Activated CD4-positive, CD25-positive, alpha-beta regulatory T cell treated with anti-CD3 and anti-CD28 coated beads, Interleukin-2, amount 50 U/mL, for 24 hours (primary cell): ENCODE measurements at places on chromosomes 11 and 22.

- ATAC-seq: no peak
These were observed 216.3 kb upstream of the TBCEL start for GRCh38 chr11:120807414-120808150.

DNA sequence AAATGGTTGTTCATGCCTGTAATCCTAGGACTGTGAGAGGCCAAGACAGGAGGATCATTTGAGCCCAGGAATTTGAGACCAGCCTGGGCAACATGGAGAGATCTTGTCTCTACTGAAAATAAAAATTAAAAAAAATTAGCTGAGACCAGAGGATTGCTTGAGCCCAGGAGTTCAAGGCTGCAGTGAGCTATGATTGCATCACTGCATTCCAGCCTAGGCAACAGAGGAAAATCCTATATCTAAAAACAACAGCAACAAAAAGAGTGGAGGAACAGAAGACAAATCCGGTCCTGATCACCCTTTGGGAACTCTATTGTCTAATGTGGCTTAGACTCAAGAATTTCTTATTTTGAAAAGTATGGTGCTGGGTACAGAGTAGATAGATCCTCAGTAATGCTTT, 17.3 kb downstream of the BARX2 start:
- ATAC-seq: no peak

DNA sequence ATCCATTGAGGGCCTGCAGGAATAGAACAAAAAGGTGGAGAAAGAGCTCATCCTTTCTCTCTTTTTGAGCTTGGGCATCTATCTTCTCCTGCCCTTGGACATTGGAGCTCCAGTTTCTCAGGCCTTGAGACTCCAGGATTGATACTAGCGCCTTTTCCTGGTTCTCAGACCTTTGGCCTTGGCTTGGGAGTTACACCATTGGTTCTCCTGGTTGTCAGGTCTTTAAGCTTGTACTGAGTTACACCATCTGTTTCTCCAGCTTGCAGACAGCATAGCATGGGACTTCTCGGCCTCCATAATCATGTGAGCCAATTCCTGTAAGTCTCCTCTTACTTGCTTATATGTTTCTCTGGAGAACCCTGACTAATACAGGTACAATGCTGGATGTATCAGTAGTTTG, 72.6 kb downstream of the GRK3 start:
- ATAC-seq: no peak

DNA sequence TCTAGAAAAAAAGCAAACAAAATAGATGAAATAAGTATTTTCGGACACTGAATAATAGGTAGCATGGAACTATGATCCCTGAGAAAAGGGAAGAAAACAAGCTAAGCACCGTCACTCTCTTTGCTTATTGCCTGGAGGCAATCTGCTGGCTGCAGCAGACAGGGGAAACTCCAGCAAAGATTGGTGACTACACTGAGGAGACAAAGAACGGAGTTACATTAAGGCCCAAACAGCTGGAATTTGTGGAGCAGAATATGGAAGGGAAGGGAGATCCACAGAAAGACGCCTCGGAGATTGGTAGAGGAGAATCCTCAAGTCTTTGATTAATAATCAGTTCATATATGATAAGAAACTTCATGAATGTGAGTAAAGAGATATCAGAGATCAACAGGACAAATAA, 150.2 kb downstream of the TYR start:
- ATAC-seq: no peak

GRCh38 chr22:37731804-37732471, 35.1 kb downstream of the TRIOBP start:
- ATAC-seq: no peak

DNA sequence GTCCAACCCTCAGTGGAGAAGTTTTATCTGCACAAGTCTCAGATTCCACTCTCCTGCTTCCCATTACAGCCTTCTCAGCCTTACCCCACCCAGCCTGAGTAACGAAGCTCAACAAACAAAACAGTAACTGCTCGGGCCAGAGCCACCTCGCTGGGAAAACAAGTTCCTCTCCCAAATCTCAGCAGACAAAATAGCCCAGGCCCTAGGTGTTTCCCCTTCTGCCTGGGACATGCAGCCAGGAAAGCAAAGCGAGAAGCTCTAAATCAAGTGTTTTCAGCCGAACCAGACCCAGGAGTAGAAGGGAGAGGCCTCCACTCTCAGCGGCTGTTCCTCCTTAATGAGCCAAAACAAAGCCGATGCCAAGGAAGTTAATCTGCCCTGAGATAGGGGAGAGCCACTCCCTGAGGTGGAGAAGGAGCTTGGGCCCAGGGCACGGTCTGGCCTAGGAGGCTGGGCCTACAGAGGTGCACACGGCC, 44.0 kb downstream of the LIF start:
- ATAC-seq: no peak

DNA sequence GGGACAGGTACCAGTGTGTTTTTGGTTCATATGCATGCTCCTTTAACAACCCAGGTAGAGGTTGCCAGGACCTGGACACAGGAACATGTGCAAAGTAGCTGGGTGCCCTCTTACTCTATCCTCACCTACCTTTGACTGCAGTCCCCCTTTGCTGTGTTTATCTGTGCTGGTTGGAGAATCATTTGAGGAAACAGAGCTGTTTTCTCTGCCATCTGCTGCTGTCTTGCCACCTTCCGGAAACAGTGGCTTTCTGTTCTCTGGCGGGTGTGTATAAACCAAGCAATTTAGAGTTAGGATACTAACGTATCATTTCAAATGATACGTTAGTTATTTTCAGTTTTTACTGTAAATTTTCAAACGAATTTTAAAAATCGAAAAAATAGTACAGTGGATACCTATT, 171.9 kb upstream of the TTC12 start:
- ATAC-seq: no peak

GRCh38 chr22:48908547-48908946, 919.1 kb downstream of the BRD1 start:
- no peak for ATAC-seq

DNA sequence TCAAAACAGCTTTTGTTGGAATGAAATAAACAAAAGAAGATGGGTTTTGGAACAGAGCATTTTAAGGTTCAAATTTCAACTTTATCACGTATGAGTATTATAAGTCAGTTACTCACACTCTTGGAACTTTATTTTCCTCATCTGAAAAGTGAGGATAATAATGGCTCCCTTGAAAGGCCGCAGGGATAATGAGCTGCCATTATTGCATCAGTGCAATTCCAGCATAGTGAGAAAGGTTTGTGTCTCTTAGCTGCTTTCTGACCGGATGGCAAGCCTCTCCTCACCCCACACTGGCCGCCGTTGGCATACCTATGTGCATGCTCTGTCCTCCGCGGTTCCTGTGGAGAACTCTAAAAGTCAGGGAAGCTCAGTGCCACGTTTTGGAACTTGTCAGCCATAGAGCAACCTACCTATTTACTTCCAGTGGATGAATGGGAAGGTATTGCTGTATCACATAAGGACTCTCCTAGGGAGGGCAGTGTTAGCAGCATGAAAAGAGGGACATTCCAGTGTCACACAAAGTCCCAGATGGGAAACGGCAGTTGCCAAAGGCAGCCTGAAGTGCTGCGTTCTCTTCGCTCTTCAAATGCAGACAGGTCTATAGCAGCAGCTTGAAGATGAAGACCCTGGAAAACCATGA, 368.9 kb downstream of the NTM start:
- ATAC-seq: no peak

DNA sequence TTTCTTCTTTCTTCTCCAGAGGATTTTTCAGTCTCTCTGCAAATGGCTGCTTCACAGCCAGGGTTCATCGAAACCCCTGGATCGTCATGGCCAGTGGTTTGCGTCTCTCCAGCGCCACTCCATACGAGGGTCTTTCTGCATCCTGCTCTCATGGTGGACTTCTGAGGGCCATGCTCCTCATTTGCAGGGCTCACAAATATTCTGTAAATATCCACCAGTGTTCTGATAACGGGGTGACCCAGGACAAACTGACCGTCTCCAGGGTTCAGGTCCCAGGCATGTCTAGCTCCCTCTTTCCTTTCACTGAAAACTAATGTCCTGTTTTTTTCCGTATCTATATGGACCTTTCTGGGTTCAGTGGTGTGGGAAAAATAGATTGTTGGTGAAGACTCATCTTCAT, 15.7 kb upstream of the VPREB1 start:
- ATAC-seq: no peak

DNA sequence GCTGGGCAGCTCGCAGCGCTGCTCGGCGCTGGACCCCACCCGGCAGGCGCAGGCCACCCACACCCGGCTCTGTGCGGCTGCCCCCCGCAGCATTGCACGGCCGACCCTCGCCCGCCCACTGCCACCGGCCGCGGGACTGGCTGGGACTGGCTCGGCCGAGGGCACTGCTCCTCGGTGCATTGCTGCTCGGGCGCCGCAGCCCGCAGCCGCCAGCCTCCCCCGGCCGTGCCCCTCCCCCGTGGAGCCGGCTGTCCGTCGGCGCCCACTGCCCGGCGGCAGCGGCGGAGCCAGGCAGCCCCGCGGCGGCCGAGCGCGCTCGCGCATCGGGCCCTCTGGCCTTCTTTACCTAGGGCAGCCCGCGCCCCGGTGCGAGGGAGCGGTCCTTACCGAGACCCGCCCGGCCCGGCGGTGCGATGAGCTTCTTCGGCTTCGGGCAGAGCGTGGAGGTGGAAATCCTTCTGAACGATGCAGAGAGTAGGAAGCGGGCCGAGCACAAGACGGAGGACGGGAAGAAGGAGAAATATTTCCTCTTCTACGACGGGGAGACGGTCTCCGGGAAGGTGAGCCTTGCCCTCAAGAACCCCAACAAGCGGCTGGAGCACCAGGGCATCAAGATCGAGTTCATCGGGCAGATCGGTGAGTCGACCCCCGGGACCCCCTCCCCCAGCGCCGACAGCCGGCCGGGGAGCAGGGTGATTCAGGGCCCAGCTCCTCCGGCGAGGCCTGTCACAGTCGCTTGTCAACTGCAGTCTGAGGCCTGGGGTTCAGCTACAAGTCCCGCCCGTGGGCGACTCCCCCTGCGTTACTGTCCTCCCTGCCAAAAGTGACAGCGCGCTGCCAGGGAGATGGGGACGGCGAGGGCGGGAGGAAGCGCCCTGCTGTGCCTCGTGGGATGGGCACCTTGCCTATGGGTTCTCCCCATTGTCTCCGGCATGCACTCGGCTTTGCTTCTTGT, 516 bp downstream of the VPS26B start:
- peak; percentile 21 for ATAC-seq

DNA sequence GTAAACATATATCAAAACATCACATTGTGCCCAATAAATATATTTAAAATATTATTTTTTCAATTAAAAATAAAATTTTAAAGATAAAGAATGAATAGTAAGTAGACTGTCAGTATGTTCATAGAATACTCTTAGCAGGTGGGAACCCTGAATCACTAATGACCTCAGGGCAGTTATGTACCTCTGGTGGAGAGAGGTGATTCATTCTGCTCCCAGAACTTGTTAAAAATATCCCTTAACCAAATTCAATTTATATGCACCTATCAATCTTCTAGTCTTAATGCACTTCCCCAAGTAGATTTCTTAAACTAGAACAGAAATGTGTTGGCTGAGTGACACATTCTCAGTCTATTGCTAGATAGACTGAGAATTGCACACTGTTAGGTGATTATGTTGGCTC, 183.9 kb upstream of the SYN3 start:
- no peak for ATAC-seq

DNA sequence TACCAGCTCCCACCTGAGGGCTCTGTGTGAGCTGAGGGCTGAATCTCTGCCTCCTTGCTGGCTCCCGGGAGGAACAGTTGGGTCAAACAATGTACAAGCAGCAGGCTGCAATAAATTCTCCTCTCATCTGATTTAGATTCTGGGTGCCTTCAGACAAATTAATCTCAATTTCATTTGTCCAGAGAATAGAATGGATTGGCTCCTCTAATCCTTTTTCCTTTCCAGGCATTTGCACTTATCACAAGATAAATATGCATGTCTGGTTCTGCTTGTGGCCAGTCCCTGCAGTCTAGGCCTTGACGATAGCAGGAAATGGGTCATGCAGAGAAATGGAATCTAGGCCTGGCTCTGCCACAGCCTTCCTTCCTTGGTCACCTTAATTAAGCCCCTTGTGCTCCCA, 28.7 kb downstream of the UPB1 start:
- no peak for ATAC-seq

DNA sequence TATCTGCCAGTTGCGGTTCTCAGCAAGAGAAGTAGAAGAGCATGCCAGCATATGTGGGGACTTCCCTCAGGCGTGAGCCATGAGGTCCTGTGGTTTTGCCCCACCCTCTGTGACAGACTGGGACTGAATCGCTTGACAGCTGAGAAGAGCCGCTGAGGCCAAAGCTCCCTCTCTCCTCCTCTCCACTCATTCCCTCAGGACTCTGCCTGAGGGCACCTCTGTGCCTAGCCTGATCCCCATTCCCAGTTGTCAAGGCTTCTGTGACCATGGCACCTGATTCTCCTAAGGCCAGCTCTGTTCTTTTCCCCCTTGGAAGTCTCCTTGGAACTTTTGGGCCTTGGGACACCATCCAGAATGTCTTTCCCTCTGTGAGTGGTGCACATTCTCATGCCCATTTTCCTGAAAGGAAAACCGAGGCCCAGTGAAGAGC, 27.0 kb downstream of the ART5 start:
- ATAC-seq: peak; percentile 98

DNA sequence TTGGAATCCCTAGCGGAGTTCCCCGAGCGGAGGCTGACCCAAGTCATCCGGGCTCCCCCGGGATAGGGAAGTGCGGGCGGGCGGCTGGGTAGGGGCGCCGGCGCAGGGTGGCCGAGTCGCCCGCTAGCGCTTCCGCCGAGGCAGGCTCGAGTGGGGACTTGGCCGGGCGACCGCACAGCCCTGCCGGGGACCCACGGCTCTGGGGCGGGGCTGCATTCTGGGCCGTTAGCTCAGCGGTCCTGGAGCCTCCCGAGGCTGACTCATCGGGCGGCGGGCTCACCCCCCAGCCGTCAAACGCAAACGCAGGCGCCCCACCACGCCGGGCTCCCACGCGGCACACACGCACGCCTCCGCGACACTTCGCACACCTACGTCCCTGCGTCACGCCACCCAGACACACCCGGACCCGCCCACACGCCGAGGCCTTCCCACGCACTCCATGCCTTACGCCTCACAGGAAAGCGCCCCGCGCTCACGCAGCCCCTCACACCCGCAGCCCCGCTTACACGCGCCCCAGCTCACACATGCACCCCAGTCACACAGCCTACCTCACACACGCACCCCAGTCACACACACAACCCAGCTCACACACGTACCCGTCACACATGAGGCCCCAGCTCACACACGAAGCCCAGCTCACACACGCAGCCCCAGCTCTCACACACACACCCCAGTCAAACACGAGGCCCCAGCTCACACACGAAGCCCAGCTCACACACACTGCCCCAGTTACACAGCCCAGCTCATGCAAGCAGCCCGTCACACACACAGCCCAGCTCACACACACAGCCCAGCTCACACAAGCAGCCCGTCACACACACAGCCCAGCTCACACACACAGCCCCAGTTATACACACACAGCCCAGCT, 1.2 kb downstream of the PHLDB1 start:
- peak; percentile 61 for ATAC-seq
